ENCODE measurements at places on chromosomes 5 and 9. TPM values are rescaled to one million over a fixed set of nuclear protein-coding genes. Genes with fewer than 3 reads are reported as not detected.

DNA sequence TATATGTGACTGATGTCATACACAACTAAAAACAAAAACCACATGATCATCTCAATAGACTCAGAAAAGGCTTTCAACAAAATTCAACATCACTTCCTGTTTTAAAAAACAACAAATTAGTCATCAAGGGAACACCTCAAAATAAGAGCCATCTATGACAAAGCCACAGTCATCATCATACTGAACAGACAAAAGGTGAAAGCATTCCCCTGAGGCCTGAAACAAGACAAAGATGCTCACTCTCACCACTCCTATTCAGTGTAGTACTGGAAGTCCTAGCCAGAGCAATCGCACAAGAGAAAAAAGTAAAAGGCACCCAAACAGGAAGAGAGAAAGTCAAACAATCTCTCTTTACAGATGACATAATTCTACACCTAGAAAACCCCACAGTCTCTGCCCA lies 893.5 kb upstream of the EDIL3 start:
- no peak for ATAC-seq

DNA sequence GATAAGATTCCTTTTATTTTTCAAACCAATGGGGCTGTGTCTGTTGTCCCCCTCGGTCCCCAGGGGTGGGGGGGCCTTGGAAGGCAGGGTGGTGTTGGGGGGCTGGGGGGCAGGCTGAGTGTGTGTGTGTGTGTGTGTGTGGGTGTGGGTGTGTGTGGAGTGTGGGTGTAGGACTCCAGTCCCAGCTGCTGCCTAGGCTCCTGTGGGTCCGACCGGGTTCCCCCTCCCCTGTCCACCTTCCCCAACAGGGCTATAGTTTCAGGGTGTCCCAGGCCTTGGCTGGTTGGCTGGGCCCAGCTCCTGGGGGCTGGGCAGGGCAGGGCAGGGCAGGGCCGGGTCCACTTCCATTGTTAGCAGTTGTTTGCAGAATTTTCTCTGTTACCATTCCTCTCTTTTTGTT lies 2.1 kb upstream of the NFX1 start:
- ATAC-seq: no peak

- no peak for ATAC-seq
Measured at GRCh38 chr5:179731791-179732411, 721 bp upstream of the MAML1 start.

DNA sequence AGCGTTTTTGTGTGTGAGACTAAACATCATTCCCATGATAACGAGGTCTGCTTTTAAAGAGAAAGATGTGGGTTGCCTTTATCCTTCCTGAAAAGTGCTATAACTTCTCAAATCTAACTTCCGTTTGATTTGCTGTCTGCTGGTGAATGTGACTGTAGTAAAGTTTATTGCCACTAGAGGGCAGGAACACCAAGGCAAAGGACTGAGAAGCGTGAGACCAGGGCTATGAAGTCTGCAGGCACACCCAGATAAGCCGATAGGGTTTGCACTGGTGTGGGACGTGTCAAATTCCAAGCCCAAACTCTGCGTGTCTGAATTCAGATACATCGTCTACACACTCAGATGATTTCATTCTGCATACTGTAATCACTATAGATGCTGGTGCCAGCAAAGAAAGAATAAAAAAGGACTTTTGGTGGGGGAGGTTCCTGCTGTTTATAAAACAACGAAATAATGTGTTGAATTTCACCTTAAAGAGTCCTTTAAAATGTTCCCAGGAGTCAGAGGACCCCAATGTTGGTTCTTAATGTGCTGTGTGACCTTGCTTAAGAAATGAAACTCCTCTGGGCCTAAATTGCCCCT lies 87.2 kb downstream of the PTTG1 start:
- ATAC-seq: peak; percentile 83

The ENHO gene
- 3.0 TPM for total RNA-seq

The MSX2 gene
- total RNA-seq: 5.1 TPM

The TAS2R1 gene
- 1.9 TPM for total RNA-seq

The PCDHA13 gene
- total RNA-seq: 12.1 TPM

The CDX1 gene
- 0.84 TPM for total RNA-seq
